ENCODE measurements at places on chromosomes 1 and 21. TPM values are rescaled to one million over a fixed set of nuclear protein-coding genes. Genes with fewer than 3 reads are reported as not detected.

GRCh38 chr1:214500340-214501055, 50.9 kb downstream of the PTPN14 start:
- DNase-seq: no peak

DNA sequence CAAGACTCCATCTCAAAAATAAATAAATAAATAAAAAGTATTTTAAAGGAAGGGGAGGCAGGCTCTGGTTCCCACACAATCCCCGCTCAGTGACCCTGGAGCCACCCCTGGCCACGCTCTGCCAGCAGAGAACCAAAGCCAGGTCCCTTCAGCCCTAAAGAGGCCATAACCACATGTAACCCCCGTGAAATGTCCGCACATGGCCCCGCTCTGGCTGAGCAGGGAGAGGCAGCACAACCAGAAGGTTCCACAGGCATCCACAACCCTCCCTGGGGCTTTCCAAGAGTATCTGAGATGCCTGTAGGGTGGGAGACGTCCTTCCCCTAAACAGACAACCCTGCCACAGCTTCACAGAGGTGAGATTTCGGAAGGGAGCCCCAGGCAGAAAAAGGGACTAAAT, 1.4 kb upstream of the ARF1 start:
- no peak for DNase-seq

F5 gene
- polyA plus RNA-seq: 0.12 TPM

TBX15 gene
- 65.4 TPM for polyA plus RNA-seq

CYP4A11 gene
- polyA plus RNA-seq: 0.19 TPM

FCRL2 gene
- 0.54 TPM for polyA plus RNA-seq

DNA sequence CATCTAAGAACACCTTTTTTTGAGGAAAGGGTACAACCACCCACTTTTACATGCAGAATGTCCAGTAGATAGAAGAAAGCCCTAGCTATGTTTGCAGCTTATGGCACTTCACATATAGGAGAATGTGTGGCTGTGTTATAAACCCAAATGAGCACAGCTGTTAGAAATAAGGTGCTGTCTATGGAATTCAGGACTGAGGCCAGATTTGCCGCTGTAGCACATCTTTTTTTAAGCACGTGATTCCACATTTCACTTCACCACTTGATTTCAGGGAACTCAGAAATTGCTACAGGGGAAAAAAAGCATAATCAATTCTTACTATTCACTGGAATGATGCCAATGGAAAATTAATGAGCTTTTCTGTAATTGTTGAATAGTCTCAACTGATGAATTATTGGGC, 147.2 kb upstream of the ADAMTS5 start:
- DNase-seq: no peak

DNA sequence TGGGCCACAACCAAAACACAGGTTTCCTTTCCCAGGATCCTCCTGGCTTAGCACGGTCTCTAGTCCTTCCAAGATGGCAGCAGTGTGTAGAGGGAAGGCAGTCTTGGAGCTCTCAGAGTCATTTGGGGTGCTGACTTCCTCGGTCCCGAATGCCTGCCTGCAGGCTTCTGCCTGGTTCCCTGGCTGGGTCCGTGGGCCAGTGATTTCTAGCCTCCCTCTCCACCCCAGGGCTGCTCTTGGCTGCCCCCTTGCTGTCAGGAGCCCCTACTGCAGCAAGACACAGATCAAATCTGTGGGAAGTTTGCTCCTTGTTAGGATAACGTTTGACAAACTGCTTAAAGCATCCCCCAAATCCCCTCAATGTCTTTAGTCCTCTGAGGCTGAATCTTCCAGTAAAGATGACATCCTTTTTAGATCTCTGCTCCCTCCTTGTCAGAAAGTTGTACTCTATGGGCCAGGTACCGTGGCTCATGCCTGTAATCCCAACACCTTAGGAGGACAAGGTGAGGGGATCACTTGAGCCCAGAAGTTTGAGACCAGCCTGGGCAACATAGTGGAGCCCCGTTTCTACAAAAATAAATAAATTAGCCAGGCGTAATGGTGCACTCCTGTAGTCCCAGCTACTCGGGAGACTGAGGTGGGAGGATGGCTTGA, 272.5 kb downstream of the RRAGC start:
- no peak for DNase-seq

DNA sequence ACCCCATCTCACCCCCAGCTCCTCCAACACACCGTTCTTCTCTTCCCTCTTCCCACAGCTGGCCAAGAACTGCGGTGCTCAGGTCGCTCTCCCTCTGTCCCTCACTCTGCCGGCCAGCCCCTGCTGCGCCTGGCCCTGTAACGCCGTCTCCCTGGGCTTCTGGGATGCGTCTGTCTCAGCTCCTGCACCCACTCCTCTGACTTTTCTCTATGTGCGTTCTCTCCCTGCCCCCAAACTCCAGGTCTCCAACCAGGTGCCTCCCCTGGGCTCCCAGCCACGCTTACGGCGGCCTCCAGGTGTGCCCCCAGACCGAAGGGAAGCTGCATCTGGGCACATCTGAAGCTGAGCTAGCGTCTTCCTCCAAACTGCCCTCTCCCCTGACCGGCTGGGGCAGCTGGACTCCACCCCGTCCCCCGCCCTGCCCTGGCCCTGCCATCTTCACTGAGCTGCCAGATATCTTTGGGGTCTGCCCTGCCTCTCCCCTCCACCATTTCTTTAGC, 2.6 kb downstream of the KRTAP10-12 start:
- DNase-seq: no peak

- DNase-seq: no peak
Observed at GRCh38 chr21:15850645-15851044, 120.9 kb downstream of the USP25 start.

- no peak for DNase-seq
Observed at GRCh38 chr21:44456214-44456914, 1.1 kb downstream of the LRRC3 start.

ATXN7L2 gene
- 26.2 TPM for polyA plus RNA-seq

CENPF gene
- polyA plus RNA-seq: 72.5 TPM

DNA sequence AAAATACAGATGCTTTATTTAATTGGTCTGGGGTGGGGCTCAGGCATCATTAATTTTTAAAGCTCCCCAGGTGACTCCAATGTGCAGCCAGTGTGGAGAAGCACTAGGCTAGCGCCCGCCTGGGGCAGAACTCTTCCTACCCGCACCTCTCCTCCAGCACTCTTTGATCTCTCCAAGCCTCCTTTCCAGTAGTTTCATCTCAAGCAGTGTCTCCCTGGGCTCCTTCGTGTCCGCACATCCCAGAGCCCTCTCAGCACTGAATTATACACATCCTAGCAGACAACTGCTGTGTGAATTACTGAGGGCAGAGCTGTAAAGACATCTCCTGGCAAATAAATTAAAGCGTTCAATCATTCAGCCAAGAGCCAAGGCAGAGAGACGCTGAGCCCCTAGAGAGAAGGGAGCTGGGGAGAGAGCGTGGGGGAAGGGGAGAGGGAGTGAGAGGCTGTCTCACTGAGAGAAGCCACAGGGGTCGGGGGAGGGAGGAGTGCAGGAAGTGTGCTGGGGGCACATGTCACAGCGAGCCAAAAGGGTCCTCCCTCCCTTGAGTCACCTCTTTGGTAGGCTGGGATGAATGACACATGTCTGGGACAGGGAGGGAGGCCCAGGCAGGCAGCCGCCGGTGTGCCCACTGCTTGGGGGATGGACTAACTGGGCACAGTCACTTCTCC, 21.0 kb upstream of the PARP1 start:
- DNase-seq: no peak

DNA sequence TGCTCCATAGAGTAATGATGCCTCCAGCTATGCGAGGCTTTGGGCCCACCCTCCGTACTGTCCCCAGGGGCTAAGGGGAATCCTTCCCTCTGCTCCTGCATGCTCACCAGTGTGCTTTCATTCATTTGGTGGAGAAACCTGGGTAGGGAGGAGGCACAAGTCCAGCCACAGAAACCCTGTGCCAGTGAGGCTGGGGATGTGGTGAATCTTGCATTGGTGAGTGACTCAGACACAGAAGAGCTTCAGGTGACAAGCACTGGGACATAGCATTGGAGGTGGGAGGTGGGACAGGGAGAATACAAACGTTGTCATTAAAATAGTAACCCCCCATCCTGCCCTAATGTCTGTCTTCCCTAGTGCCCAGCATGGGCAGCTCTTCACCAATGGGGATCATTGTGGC, 5.2 kb downstream of the FCGR2A start:
- DNase-seq: no peak

GRCh38 chr1:6200188-6200809, 904 bp upstream of the RPL22 start:
- no peak for DNase-seq

GRHL3 gene
- polyA plus RNA-seq: 0.38 TPM

MNDA gene
- polyA plus RNA-seq: 6.7 TPM

GRCh38 chr1:156797212-156797871, 19.3 kb downstream of the SH2D2A start:
- peak; percentile 50 for DNase-seq

LIPI gene
- 0.25 TPM for polyA plus RNA-seq

GRCh38 chr1:58290685-58291372, 255.7 kb downstream of the OMA1 start:
- DNase-seq: peak; percentile 45

DNA sequence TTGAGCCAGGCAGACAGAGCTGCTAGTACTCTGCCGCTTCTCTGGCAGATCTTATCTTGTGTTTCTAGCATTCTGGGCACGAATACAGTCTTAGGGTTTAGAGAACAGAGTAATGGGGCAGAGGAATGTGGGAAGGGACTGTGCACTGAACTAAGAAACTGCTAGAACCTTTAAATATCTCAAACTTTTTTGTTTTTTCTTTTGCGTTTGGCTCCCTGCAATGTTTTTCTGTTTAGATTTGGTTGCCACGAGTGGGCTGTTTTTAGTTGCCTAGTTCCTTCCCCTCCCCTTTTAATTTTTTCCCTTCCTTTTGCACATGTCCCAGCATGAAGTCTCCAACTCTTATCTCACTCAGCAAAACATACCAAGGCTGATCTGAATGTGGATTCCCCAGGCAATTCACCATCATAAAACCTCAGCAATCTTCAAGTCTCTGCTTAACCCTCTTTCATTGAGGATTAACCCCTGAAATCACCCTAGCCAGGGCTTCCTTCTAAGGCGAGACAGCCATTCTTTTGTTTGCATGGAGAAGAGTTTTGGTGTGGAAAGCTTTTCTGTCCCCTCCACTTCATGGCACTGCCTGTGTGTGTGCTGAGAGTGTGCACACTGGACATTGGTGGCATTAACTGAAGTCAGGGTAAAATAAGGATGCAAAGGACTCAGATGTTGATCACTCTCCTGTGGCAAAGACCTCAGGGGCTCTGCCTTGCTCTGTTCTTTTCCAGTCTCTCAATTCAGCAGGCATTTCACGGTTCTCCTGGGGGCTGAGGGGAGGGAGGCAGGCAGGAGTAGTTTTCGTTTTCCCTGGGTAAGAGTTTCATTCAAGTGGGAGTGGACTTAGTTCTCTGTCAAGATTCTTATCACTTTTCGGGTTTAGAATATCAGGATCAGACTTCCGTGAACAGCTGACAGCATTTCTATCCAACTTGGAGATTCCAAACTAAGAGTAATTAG, 2.8 kb upstream of the ATF3 start:
- no peak for DNase-seq

- no peak for DNase-seq
Observed at GRCh38 chr1:245183429-245183828, 28.6 kb downstream of the KIF26B start.

- DNase-seq: no peak
Observed at GRCh38 chr1:241688940-241689368, 36.9 kb downstream of the WDR64 start.

DNA sequence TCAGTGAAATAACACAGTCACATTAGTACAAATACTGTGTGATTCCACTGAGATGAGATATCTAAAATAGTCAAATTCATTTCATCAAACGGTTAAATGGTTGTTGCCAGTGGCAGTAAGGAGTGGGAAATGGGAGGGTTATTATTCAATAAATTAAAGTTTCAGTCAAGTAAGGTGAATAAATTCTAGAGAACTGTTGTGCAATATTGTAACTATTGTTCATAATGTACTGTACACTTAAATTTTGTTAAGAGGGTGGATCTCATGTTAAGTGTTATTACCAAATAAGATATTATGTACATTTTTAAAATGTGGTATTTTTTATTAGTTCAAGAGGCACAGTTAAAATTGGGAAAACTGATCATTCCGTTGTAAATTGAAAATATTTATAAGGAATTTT, 463.3 kb upstream of the BRINP3 start:
- no peak for DNase-seq

CLK2 gene
- polyA plus RNA-seq: 41.7 TPM

DNA sequence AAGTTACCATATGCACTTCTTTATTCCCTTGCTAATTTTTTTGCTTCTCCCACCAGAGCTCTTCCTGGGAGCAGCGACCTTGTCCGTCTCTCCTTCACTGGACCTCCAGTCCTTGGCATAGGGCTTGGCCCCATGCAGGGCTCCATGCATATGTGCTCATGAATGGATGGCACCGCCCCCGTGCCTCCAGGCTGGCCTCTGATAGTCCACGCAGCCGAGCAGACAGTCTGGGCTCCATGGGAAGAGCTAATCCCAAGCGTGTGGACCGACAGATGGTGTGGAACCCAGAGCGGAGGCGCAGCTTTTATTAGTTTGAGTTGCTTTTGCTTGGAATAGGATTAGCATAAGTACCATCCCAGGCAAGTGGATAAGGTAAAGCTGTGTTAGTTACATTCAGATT, 41.8 kb downstream of the CDCP2 start:
- DNase-seq: no peak

GRCh38 chr1:209813902-209814301, 8.0 kb upstream of the IRF6 start:
- DNase-seq: no peak

GRCh38 chr1:44949286-44949685, 37.1 kb downstream of the EIF2B3 start:
- no peak for DNase-seq

AMY2A gene
- not detected for polyA plus RNA-seq

- DNase-seq: no peak
Observed at GRCh38 chr1:76433526-76433925, 359.0 kb downstream of the ST6GALNAC3 start.

THAP3 gene
- polyA plus RNA-seq: not detected

TTC22 gene
- 0.09 TPM for polyA plus RNA-seq

SYT14 gene
- 2.1 TPM for polyA plus RNA-seq

- no peak for DNase-seq
Observed at GRCh38 chr1:105626276-105626987, 1430.0 kb upstream of the PRMT6 start.

- DNase-seq: no peak
Observed at GRCh38 chr1:224535641-224536040, 80.5 kb upstream of the CNIH3 start.

HIVEP3 gene
- polyA plus RNA-seq: 2.3 TPM

DNA sequence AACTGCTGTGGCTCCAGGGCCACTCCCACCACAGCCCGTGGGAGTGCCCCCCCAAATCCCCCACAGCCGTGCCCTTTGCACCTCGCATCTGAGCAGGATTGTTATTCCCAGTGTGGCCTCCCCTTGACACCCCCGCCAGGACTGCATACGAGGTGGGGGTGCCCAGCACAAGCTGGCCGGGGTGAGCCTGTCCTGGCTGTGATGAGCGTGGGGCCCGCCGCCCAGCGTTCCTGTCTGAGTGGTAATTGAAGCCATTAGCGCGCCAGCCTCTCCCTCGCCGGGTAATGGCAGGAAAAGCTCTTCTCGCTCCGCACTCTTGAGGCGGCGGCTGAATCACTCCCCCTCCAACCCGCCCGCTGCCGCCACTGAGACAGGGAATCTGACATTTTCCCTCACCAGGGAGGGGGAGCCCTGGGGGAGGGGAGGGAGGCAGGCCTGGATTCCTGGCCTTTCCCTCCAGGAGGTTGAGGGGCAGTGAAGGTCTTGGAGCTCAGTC, 27.7 kb downstream of the PTPRF start:
- DNase-seq: no peak

- DNase-seq: no peak
Observed at GRCh38 chr1:6930732-6931300, 145.6 kb downstream of the CAMTA1 start.

- DNase-seq: peak; percentile 79
Observed at GRCh38 chr21:41777951-41778815, 11.3 kb upstream of the RIPK4 start.

Measured in muscle of arm (tissue), 14 donors.